ENCODE measurements at places on chromosomes 5 and 9.

GRCh38 chr5:174355208-174355612 is 309.7 kb downstream of the NSG2 start:
- no peak for DNase-seq

GRCh38 chr5:95843733-95844223 is 21.3 kb upstream of the GLRX start:
- DNase-seq, result no peak

DNA sequence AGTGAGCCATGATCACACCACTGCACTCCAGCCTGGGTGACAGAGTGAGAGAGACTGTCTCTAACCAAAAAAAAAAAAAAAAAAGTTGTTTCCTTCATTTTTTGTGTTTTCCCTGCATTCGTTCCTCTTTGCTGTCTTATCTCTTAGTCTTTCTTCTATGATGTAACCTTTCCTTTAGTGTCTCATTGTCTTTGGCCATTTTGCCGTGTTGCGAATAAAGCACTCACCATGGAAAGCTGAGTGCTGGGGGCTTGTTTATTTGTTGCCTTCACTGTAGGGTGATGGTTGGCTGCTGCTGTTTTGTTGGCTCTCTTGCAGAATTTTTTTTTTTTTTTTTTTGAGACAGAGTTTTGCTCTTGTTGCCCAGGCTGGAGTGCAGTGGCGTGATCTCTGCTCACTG is 7.7 kb downstream of the EHMT1 start:
- DNase-seq, result no peak

GRCh38 chr5:102971676-102972293 is 148.2 kb downstream of the GIN1 start:
- DNase-seq, result no peak

DNA sequence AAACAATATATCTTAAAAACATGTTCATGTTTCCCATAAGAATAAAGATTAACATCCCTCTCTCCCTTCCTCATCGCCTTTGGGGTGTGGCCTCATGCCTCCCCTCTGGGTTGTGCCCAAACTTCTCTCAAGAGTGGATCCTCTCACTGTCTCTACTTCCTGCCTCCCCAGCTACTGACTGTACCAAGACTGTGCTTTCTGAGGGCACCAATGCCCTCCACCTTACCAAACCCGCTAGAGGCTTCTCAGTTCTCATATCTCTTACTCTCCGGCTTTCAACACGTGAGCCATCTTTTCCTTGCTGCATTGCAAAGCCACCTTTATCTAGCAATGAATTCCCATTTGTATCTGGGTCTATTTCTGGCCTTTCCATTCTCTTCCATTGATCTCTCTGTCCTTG is 34.4 kb upstream of the KCNIP1 start:
- no peak for DNase-seq

DNA sequence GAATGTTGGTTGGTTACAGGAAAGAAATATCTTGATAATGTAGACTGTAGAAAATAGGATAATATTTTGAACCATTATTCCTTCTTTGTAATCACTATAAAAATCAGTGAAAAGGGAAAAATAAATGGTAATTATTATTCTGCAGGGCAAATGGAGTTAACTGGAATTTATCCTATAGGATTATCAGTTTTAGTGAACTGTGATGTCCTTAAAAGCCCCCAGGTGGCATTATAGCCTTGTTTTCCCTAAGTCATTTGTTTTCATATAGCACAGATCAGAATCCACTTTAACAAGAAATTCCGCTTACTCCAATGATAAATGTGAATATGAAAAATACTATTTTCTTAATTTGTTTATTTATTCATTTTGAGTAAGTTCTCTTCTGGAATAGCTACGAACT is 26.2 kb upstream of the WDR41 start:
- no peak for DNase-seq

GRCh38 chr9:20940447-20941173 is 90.8 kb downstream of the HACD4 start:
- DNase-seq, result no peak

DNA sequence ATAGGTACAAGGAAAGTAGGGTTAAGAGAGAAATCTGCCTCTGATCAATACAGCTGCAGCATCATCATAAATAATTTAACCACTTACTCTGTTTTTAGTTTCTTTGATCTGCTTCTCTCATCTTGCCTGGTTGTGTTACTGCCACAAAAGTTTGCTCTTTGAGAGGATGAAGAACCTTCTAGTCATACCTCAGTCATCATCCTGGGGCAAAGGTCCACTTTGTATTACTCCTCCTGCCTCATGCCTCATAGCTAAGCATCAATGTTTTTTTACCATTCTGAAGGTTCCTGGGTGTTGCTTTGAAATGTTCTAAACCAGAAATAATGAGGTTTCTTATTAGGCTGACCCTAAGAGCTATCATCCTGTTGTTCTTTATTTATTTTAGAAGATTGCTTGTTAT is 17.1 kb upstream of the TRIM36 start:
- no peak for DNase-seq

- DNase-seq, result no peak
These were observed 23.2 kb downstream of the GLRX start for GRCh38 chr5:95799191-95799835.

DNA sequence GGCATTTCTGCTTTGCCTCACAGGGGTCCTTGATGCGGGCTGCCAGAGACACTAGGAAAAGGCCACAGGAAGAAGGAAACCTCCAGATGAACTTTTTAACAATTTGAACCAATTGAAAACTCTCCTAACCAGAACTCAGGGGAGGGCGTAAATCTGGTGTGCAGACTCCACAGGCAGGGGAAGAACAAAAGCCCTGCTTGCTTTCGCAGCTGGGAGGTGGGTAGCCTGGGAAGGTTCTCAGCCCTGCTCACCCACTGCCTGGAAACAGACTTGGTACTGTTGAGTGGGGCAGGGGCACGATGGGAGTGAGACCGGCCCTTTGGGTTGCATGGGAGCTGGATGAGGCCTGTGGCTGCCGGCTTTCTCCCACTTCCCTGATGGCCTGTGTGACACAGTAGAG is 237.8 kb upstream of the TLE4 start:
- no peak for DNase-seq

- DNase-seq, result no peak
These were observed 233.6 kb upstream of the TRPC7 start for GRCh38 chr5:136598802-136599404.

DNA sequence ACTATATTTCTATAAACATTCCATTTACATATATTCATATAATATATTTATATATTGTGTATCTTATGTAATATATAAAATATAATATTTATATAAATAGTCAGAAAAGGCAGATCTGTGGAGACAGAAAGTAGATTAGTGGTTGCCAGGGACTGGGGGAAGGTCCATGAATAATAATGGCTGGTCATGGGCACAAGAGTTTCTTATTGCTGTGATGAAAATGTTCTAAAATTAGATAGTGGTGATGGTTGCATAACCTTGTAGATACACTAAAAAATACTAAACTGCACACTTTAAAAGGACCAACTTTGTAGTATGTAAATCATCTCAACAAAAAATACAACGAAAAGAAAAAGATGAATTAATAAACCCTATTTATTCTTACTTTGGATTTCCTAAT is 47.3 kb downstream of the NUP155 start:
- DNase-seq, result no peak

DNA sequence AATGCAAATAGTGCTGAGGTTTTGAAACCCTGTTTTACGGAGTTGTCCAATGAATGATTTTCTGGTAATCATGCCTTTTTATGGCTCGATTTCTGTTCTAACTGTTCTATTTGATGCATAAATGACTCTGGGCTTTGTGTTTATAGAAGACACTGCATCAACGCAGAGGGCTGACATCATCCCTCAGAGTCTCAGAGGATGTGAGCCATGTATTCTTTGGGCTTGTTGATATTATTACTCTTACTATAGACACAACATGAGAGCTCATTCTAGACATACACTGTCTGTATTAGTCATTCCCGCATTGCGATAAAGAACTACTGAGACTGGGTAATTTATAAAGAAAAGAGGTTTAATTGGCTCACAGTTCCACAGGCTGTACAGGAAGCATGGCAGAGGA is 31.6 kb downstream of the CDH6 start:
- no peak for DNase-seq

DNA sequence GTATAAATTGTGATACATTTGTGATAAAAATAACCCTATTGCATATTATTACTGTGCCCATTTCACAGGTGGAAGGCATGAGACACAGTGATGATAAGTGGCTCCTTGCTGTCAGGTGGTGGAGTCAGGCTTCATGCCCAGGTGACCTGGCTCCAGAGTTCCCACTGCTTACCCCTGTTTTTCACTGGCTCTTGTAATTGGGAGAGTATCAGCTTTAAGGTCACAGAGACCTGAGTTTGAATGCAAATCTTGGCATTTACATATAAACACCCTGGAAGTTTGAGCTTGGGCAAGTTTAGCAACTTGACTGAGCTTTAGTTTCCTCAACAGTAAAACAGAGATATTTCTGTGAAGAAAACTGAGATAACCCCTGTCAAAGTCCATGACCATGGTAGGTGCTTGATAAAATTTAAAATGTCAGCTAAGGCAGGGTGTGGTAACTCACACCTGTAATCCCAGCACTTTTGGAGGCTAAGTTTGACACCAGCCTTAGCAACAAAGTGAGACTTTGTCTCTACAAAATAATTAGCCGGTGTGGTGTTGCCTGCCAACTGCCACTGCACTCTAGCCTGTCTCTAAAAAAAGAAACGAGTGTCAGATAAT is 29.2 kb downstream of the MAT2B start:
- DNase-seq, result no peak

GRCh38 chr5:124153588-124153987 is 592.9 kb downstream of the ZNF608 start:
- DNase-seq, result no peak

GRCh38 chr5:135916638-135917263 is 21.1 kb upstream of the IL9 start:
- DNase-seq, result no peak

DNA sequence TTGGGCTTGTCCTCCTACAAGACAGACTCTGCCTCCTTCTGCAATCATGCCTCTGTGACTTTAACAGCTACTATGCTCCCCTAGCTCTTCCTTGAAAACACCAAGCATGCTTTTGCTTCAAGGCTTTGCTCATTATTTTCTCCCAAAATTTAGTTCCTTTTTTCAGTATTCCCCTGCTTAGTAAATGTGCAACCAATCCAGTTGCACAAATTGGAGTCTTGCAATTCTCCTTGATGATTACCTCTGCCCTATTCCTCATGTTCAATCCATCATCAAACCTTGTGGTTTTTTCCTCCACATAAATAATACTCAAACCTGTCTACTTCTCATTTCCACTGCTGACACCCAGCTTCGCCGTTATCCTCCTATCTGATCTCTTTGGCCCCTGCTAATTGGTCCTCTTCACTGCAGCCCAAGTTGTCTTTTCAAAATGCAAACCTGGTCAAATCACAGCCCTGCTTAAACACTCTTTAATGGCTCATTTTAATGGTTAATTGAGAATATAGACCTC is 296.3 kb downstream of the CWC27 start:
- no peak for DNase-seq

DNA sequence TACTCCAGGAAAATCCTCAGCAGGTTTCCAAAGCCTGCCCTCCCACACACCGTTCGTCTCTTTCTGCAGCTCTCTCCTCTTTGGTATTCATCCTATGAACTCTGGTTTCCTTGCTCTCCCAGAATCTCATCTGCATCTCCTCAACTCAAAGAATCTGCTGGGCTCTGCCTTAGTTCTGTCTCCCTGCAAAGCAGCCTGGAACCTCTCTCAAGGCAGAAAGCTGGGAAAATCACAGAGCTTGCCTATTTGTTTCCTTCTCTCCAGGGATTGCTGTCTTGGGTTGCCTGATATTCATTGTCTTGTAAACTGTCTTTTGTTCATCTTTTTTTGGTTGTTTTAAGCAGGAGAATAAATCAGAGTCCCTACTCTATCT is 5.3 kb upstream of the ERAP2 start:
- no peak for DNase-seq

- no peak for DNase-seq
These were observed 35.4 kb upstream of the ADAM19 start for GRCh38 chr5:157610990-157611389.

DNA sequence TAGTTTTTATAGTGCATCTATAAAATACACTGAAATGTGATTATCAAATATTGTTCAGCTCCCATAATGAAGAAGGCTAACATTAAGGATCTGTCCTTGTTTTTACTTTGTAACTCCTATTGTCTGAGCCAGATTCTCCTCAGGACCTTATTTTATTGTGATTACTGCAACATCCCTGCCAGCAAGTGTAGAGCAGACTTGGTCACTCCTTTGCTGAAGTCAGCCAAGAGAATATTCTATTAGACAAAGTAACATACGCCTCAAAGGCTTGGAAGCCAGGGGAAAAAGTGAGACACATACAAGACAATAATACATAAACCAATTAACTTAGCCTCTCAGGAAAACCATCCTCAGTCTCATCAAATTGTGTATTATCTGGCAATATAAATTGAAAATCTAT is 269.6 kb downstream of the ARL15 start:
- no peak for DNase-seq

DNA sequence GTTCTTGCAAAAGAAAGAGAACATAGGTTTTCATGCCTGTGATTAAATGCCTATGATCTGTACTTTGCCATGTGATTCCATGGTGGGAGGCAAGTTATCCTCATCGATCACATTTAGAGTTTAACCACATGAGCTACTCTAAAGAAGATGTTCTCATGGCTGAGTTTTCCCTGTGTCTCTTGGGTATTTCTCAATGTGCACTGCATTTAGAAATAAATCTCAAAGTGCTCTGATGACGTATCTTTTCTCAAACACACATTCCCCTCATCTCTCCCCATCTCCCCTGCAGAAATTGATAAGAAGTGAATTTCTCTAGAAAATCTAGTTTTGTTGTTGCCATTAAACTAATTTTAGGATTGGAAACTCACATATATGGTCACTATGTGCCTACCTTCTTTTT is 282.2 kb downstream of the SEMA5A start:
- DNase-seq, result no peak

GRCh38 chr5:142737179-142737578 is 33.0 kb upstream of the ARHGAP26 start:
- no peak for DNase-seq

DNA sequence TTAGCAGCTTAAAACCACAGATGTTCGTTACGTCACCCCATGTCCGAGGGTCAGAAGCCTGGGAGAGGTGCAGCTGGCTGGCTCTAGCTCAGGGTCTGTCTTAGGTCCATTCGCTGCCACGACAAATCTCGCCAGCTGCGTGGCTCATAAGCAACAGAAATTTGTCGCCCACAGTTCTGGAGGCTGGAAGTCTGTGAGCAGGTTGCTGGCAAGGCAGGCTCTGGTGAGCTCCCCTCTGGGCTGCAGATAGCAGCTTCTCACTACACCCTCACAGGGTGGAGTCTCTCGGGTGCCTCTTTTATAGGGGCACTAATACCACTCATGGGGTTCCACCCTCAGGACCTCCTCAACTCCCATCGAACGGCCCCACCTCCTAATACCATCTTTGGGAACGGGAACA is 40.1 kb upstream of the FCN2 start:
- DNase-seq, result no peak

GRCh38 chr5:59143926-59144333 is 561.1 kb downstream of the RAB3C start:
- no peak for DNase-seq

Data from GM06990 (cell line).